ENCODE measurements at places on chromosomes 7 and 10.

DNA sequence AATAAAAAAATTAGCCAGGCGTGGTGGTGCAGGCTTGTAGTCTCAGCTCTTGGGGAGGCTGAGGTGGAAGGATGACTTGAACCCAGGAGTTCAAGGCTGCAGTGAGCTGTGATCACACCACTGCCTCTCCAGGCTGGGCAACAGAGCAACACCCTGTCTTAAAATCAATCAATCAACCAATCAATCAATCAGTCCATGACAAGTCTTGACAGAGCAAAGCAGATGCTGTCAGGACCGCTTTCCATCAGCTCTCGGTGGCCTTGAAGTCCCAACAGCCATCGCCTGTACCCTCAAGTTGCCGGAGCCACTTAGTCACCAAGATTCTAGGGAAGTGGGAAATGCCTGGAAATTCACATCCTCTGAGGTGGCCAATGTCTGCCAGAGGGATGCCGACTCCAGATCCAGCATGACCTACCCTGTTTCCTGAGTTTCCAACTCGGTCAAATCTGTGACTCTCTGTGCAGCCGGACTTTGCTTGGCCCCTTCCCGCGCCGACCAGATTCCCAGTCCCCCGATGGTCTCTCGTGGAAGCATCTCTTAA lies 871 bp upstream of the CCL24 start:
- no peak for DNase-seq

DNA sequence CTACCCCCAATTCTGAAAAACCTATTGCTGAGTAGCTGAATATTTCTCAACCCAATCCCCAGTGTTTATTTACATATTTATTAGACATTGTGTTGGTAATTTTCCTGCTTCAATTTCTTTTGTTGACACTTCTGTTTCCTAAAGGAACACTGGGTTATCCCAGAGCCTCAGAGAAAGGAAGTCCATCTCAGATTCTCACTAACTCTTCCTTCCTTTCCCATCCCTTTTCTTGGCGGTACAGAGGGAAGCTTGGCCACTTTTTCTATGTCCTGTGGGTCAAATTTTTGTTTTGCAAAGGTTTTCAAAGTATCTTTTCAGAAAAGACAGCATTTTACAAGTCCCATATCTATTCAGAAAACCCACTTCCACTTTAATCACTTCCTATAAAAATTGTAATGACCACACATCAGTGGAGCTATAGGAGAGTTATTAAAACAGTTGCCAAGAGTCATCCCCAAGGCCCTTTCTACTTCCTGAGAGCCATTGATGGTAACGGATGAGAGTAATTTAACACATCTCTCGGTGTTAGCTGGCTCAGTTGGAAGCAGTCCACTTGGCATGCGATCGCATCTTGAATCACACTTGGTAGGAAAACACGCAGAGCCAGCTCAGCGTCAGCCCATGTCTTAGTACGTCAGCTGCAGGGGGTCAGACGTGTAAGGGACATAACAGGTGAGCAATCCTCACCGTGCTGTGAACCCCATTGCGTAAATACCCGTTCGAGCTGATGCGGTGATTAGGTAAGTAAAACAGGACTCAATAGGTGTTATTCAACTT lies 231.1 kb upstream of the ADARB2 start:
- no peak for DNase-seq

DNA sequence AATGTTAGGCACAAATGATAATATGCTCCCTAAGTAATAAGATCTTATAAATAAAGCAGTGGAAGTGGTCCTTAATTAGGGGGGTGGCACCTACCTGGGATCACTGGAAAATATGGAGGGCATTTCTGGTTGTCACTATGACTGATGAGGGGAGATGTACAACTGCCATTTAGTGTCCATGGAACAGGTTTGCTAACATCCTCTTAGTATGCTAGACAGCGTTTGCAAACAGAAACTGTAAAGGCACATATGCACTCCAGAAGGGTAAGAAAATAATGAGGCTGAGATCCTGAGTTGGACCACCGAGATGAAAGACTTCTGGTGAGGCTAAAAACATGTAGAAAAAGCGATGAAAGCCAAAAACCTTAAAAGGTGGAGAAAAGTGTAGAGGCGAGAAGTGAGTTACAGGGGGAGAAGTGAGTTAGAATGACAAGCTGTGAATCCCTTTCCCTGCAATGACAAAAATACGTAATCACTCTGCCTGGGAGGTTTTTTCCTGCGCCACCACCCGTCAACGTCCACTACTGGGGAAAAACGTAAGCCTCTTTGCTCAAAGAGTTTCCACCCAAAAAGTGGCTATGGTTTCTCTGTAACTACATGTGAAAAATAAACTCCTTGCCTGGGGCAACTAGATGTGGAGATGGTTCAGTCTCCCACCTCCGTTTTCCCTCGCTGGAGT lies 767 bp downstream of the KRIT1 start:
- no peak for DNase-seq

GRCh38 chr10:97234400-97234799 lies 48.6 kb upstream of the SLIT1 start:
- no peak for DNase-seq

DNA sequence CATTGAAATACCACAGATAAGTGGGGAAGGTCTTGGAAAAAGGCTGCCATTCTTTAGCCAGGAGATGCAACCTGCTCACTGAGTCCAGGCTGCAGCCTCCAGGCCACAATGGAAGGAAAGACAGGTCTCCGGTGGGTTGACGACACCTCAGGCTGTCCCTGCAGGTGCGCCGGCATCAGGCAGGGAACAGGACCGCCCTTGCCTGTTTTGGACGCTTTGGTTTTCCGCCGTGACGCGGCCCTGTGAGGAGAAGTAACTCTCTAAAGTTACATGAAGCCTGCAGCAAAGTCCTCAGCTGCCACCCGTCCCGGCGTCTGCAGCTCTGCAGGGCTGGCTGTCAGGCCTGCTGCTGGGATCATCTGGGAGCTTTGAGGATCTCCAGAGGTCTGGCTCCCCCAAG lies 147.0 kb downstream of the WDR37 start:
- DNase-seq, result peak; percentile 18

DNA sequence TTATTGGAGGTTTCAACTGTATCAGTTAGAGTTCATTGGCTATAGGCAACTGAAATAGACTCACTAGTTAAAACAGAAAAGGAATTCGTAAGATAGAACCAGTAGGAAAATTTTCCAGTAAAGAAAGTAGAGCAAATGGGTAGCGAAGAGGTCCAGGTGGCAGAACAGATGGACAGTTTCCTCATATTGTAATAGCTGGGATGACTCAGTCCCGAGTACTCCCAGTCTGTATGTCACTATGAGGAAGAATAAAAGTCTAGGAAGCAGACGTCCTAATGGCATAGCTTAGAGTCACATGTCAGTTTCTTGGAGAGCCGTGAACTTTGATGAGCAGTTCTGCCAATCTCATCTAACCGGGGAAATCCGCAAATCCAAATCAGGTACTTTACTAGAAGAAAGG lies 95.3 kb downstream of the RNF32 start:
- no peak for DNase-seq

DNA sequence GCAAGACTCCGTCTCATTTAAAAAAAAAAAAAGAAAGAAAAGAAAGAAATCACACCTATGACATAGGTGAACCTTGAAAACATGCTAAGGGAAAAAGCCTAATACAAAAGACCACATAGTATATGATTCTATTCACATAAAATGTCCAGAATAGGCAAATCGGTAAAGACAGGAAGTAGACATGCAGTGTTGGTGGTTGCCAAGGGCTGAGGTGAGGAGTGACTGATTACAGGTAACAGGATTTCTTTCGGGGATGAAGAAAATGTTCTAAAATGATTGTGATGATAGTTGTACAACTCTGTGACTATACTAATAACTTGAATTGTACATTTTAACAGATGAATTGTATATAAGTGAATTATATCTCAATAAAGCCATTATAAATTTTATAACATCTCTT lies 3.3 kb downstream of the XPNPEP1 start:
- no peak for DNase-seq

GRCh38 chr7:30598121-30598876 lies 3.6 kb downstream of the GARS1 start:
- no peak for DNase-seq

DNA sequence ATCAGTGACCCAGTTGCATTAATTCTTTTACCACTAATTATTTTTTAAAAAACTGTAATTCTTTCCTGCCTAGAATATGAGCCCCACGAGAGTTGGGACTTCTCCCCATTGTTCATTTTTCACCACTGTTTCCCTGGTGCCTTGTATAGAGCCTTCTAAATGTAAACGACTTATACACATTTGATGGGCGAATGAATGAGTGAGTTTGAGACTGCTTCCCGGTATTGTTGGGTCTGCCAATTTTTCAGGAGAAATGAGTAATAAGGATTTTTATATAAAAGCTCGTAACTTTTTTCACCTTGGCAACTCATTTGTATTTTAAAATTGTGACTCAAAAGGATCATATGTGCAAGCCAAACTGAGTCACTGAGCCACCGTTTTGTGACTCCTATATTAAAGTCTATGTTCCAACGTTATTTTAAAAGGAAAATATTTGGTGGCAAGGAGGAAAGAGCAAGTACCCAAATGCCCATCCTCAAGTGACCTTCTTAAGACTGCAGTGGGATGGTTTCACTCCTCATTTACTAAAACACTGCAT lies 621.3 kb downstream of the KCNMA1 start:
- DNase-seq, result no peak

- no peak for DNase-seq
Observed at GRCh38 chr7:150586785-150587152, 19.6 kb downstream of the GIMAP4 start.

- DNase-seq, result no peak
Observed at GRCh38 chr10:23037152-23037551, 58.2 kb upstream of the MSRB2 start.

DNA sequence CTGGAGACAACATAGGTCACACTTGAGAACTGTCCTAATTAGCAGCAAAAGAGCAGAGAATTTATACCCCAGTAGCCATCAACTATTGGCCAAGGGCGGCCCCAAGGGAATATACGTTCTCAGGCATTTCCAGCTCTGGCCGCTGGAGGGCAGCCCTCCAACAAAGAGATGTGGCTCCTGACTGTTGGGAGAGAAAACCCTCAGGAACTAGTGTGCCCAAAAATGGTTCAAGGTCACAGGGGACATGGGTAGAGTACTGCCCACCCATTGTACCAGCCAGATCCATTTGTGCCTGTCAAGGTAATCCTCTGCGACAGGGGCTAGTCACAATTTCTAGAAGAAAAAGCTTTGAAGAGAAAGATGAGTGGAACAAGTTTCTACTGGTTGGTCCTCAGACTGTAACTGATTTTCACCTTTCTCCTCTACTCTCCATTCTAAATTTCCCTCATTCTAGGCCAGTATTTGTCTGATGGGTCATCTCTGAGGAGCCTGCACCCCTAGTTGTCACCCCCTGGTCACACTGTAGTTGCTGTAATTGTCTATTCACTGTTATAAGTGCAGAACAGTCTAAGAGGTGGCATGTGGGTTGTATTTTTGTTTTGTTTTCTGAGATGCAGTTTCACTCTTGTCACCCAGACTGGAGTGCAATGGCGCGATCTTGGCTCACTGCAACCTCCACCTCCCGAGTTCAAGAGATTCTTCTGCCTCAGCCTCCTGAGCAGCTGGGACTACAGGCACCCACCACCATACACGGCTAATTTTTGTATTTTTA lies 14.7 kb upstream of the C7orf33 start:
- peak; percentile 75 for DNase-seq

- no peak for DNase-seq
Observed at GRCh38 chr7:915291-916218, 38.9 kb downstream of the ADAP1 start.

DNA sequence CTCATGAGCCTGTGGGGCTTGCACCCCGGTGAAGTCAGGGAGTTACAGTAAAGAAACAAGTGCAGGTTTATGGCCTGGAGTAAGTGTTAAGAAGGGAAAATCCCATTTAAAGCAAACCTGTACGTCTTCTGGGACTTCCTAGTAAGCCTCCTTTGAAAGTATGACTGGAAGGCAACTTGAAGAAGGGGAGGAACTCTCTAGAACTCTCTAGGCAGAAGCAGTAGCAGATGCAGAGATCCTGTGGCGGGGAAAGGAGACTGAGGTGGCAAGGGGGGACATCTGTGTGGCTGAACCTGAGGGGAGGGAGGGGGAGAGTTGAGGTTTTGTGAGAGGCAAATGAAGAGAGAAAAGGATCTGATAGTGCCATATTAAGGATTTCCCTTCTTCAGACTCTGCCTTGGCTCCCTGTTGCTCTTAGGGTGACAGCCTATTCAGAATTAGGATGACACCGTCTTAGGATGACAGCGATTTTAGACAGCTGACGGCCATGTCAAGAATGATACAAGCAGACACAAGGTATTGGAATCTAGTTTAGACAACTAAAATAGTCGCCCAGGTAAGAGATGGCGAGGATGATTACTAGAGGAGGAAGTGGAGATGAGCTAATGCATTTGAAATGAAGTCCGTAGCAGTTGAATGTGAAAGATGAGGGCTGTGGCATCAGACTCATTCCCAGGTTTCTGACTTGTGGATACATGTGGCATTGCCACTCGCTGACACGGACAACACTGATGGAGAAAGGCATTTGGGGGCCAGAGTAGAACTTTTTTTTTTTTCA lies 29.0 kb downstream of the CUL1 start:
- DNase-seq, result no peak

GRCh38 chr7:23418046-23418445 lies 52.2 kb downstream of the IGF2BP3 start:
- DNase-seq, result no peak

GRCh38 chr10:33921970-33922605 lies 587.6 kb upstream of the NRP1 start:
- no peak for DNase-seq

GRCh38 chr7:136012238-136012637 lies 35.1 kb upstream of the MTPN start:
- DNase-seq, result no peak

DNA sequence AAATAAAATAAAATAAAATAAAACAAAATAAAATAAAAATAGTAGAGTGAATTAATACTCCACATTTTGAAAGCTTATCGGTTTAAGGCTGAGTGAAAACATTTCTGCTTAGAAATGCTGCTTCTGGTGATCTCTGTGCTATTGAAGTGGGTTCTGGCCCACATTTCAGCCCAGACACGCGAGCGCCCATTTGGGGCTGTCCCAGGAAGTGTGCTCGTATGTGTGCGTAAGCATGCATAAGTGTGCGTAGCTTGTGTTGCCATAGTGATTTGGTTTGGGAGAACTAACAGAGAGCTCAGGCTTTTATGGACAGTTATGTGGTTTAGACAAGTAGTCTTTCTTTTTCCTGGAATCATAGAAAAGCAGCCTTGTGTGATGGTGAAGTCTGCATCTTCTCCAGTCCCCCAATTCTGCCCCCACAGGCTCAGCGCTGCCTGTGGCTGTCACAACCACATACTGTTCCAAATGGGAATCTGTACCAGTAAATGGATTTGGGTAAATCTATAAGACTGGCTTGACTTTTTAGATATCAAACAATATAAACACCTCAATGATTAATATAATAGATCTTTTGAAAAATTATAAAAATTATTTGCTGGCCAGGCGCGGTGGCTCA lies 29.8 kb upstream of the PURB start:
- no peak for DNase-seq

GRCh38 chr10:4074545-4075407 lies 289.8 kb upstream of the KLF6 start:
- DNase-seq, result no peak

Data from right forelimb (tissue), 1 donor.